ENCODE measurements at places on chromosomes 6 and 20. TPM values are rescaled to one million over a fixed set of nuclear protein-coding genes. Genes with fewer than 3 reads are reported as not detected.

IP6K3 gene
- 0.26 TPM for total RNA-seq

DPPA5 gene
- total RNA-seq: not detected

MED23 gene
- 30.6 TPM for total RNA-seq

PRICKLE4 gene
- total RNA-seq: 13.1 TPM

GSTA3 gene
- not detected for total RNA-seq

TAGAP gene
- 8.1 TPM for total RNA-seq

- DNase-seq: no peak
Measured at GRCh38 chr6:16766043-16766536, 4.8 kb upstream of the ATXN1 start.

GRCh38 chr6:39999006-39999867 is 65.0 kb upstream of the MOCS1 start:
- no peak for DNase-seq

DNA sequence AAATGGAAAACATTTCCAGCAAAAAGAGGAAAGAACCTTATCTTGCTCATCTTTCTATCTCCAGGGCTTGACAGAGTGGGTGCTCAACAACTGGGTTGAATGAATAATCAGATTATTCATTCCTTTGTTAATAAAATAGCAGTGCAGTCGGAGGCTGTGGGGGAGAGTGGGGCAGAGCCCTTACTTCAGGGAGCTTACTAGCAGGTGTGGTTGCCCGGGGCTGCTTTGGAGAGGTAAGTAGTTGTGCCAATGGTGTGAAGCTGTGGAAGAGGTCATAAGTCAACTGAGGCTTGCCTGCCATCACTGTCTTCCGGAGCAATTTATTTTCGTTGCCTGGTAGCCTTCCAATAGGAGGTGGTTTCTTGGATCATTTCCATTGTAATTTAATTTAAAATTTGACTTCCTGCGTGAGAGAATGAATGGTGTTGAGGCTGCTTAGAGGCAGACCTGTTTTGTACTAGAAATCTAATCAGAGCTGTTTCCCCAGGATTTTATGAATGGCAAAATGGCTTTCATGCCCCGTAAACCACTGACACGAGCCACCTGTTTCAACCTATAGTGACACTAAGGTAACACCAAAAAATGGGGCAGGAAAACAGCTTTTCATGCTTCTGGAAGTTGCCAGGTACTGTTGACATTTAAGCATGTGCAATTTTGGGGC is 51.4 kb downstream of the ZDHHC14 start:
- no peak for DNase-seq

DNA sequence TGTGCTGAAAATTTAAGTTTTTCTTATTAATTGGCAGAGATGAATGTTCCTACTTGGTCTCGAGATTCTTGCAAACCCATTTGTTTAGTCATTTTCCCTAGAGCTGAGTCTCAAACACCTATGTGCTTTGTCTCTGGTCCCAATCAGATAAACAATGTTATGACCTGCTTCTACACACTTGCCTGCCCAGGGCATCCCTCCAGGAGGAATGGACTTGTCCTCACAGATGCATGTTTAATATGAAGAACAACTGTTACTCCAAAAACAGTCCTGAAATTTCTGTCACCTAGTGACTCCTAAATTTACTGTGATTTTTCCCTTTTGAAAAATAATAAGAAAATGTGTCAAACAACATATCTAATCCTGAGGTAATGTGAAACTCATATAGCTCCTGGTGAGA is 43.7 kb downstream of the HDGFL1 start:
- no peak for DNase-seq

GRCh38 chr20:34163307-34163706 is 51.3 kb upstream of the EIF2S2 start:
- no peak for DNase-seq

DNA sequence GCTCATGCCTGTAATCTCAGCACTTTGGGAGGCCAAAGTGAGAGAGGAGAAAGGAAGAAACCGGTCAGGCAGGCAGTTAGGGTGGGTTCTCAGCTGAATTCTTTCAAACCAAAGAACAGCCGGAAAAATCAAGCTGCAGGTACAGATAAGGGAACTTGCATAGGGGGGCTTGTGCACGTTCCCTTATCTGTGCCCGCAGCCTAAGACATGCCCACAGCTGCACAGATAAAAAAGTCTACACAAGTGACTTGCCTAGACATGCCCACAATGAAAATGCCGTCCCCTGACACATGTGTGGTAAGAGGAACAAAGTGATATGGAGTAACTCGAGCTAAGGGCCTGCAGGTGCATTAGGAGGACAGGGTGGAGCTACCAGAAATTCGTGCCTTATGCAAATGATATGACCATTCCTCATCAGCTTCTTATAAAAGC is 175.8 kb upstream of the SALL4 start:
- DNase-seq: no peak
